EL (cell line): ENCODE measurements at places on chromosomes 6 and 20.
A peak's percentile ranks its signal among the peaks of the same experiment; 100 is the strongest.

GRCh38 chr6:53119772-53120409, 28.8 kb downstream of the GCM1 start:
- peak; percentile 71 for DNase-seq

- no peak for DNase-seq
These were observed 16.0 kb downstream of the SMPDL3A start for GRCh38 chr6:122804962-122805485.

DNA sequence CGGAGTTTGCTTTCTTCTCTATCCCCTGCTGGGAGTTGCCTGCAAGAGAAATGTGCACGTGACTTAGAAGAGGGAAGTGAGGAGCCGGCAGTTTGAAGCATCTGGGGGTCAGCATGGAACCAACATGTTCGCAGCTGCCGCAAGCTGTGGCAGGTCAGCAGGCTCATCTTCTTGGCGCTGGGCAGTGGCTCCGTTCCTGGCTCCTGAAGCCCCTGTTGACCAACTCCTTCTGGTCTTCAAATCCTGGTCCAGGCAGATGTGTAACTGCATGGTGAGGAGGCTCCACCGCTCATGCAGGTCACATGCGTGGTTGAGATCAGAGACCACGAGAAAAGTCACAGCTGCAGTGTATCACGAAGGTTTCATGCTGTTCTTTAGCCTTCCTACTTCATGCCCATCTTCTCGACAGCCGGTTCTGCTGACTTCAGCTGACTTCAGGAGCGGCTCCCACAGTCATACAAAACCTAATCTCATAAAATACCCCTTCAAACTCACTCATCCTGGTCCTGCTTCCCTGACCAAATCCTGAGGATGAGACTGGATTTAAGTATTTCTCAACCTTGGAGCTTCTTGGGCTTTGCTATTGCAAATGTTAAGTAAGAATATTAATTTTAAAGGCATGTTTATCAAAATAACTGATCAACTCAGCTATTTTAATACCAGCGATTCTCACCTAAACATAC, 44.9 kb upstream of the BCAS1 start:
- peak; percentile 9 for DNase-seq

DNA sequence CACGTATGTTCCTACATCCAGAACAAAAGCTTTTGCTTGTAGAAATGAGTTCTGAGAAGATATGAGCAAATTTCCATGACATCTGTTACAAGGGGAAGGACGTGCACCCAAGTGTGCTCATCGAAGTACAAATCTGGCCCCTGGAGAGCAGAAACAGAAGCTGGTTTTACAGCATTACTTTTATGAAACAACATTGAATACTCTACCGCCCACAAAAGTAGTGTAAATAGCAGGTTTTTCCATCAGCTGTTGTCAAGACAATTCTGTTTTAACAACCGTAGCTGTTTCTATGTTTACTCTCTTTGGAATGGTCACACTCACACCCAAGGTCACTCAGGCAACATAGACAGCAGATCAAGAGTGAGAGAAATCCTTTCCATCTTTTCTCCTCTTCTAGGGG, 114.2 kb upstream of the SSTR4 start:
- DNase-seq, result no peak

- no peak for DNase-seq
These were observed 16.3 kb downstream of the ZNF133 start for GRCh38 chr20:18304618-18305017.

GRCh38 chr20:63635431-63636141, 8.7 kb upstream of the GMEB2 start:
- DNase-seq, result no peak

GRCh38 chr6:27591699-27592480, 119.0 kb upstream of the ZNF184 start:
- peak; percentile 72 for DNase-seq

- DNase-seq, result no peak
These were observed 115.5 kb downstream of the DLGAP4 start for GRCh38 chr20:36421641-36422040.

DNA sequence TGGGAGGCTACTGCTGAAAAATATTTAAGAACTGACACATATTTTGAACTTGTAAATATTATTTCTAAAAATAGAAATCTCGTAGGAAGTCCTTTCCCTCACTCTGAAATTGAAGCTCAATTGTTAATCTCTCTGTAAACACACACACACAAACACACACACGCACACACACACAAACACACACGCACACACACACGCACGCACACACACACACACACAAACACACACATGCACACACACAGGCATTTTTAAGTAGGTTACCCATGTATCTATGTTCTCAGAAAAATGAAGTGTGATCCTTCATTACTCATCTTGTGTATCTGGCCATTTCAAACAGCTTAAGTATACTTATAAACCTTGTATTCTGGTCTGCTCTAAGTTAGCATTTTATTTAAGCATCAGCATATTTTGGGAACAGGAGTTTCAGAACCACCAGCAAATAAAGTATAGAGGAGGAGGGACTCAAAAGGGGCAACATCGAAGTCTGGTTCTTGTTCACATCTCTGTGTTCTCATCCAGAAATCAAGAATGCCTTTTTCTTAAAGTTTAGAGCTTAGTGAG, 11.6 kb downstream of the CCN6 start:
- DNase-seq, result no peak

DNA sequence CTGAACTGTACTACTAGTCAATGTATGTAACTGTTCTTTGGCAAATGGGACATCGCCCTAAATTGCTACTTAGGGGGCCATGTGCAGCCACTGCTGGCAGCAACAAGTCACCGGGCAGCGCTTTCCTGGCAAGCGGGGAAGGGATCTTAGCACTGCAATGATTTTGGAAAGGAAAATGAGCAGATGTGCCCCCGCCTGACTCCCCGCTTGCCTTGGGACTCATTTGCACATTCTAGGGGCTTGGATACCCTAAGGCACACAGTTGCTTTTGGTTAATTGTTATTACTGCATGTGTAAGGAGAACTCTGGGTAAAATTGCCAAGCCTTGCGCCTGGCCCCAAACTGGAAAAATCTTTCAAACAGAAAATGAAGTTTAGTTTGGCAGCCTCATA, 32.2 kb downstream of the CD83 start:
- no peak for DNase-seq
